CD4-positive, alpha-beta T cell treated with Interleukin-2 at 100 ng/mL for 4 hours (primary cell): ENCODE measurements at places on chromosomes 7 and 10.

GRCh38 chr10:15754937-15755336 is 35.2 kb upstream of the ITGA8 start:
- no peak for DNase-seq

DNA sequence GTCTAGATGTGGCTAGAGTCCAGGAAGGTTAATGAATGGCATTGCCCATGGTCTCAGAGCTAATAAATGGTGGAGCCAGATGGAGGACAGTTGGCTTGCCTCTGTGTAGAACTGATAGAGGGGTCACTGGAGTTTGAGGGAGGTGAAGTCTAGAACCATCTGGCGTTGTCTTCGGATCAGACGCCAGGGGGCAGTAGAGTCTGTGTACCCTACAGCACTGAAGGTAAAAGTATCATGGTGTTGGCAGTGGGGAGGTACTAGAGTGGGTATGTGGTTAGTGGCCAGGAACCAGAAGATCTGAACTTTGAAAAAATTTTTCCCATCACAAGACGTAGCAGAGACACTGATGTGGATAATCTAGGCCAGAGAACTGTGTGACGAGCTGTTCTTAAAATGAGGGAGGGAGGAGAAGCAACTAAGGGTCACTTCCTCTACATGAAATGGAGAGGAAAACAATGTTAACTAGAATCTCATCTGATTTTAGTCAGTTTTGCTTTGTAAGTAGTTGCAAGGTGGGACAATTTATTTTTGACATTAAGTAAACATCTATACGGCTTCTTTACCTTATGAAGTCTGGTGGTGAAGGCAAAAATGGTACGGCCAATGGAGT is 227.9 kb upstream of the PRSS58 start:
- peak; percentile 39 for DNase-seq

DNA sequence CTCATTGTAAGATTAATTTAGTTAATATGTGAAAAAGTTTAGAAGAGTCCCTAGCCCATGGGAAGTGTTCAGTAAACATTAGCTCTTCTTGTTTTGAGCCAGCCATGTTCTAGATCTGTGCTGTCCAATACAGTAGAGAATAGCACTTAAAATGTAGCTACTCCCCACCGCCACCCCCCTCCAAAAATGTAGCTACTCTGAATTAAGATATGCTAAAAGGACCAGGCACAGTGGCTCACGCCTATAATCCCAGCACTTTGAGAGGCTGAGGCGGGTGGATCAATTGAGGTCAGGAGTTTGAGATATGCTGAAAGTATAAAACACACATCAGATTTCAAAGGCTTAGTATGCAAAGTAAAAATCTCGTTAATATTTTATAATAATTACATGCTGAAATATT is 47.3 kb upstream of the MXI1 start:
- no peak for DNase-seq

DNA sequence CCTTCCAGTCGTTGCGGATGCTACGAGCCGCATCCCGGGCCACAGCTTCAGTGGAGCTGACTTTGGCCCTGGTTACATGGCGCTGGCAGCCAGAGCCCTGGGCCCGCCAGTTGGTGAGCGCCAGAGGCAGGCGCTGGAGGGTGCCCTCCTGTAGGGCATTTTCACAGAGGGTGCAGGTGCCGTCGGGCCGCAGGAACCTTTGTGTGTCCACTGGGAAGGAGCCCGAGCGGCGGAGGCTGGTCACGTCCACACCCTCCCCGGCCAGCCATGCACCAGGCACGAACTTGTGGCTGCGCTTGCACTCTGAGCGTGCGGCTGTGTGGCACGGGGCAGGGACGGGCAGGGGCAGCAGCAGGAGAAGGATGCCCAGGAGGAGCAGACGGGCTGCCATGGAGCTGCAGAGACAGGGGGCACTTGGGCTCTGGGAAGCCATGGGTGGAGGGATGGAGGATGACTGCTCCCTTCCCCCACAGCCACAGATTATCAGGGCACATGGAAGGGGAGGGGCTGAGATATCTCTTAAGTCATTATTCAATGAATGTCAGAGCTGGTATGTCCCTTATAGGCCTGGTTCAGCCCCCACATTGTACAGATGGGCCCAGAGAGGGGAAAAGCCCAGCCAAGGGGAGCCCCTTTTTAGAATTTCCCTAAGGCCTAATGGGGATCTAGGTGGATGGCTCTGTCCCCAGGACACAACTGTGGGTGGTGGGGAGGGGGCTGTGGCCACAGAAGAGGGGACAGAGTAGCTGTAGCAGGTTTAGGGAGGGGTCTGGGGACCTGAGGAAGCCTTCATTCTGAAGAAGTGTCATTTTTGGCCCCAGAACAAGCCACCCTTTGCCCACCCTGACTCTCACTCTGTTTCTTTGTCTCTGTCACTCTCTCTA is 1.8 kb downstream of the PRF1 start:
- no peak for DNase-seq

DNA sequence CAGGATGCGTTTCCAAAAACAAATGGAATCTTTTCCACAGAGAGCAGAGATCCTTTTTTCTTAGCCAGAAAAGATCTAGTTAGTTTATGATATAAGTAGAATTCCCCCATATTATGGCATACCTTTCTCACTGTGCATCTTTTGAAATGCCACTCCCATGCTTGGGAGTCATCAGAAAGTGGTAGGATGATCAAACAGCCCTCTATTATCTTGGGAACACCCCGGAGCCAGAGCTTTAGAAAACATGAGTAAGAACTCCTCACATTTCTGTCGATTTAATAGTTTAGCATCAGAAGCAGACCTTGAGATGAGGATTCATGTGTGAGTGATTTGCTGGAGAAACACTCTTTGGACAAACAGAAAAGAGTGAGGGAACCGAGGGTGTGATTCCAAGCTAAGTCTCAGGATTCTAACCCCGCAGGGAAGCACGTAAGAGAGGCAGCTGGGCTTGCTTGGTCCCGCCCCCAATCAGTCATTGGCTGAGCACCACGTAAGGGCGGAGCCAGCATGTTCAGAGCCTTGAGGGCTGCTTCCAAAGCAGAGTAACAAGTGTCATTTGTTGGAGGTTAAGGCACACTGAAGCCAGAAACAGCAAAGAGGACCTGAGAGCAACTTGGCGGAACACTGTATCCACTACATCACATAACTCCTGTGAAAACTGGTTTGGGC is 43.7 kb upstream of the NXPH1 start:
- no peak for DNase-seq

DNA sequence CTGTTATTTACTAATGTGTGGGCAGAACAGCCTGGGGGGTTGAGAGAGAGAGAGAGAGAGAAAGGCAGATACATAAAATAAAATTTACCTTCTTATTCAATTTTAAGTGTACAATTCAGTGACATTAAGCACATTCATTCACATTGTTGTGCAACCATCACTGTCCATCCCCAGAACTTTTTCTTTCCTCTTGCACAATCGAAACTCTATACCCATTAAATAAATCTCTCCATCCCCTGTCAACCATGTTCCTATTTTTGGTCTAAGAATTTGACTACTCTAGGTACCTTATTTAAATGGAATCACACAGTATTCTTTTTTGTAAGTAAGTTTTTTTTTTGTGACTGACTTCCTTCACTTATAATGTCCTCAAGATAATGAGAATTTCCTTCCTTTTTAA is 181.6 kb downstream of the SND1 start:
- DNase-seq, result no peak

GRCh38 chr7:93172683-93173082 is 24.5 kb upstream of the SAMD9L start:
- DNase-seq, result no peak

DNA sequence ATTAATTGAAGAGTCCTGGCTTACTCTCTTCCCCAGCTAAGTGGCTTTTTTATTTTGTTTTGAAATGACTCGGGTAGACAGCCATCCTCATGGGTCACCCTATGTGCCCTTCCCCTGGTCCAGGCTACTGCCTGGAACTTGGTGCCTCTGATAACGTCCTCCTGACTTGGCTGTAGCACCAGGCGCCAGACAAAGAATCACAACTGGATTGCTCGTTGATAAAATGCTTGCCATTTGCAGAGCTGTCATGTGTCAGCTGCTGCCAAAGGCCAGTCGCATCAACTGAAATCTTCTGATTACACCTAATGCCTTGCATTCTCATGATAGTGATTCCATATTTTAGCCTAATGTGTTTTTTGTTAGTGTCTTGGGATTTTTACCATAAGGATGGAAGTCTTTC is 27.4 kb upstream of the ABLIM1 start:
- DNase-seq, result no peak

- no peak for DNase-seq
These were observed 746.4 kb downstream of the TNS3 start for GRCh38 chr7:46835556-46835955.

DNA sequence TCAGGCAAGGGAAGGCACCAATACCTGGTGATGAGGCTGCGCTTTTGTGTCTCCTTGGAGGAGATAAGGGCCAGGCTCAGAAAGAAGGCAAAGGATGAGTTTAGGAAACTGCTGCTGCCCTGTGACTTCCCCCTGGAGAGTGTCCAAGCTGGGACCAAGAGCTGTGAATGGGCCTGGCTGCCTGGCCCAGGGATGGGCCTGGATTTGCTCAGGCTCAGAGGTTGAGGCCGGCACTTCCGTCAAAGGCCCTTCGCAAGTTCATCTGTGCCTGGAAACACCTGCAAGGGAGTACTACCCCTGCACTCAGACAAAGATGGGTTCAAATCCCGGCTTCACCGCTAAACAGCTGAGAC is 50.5 kb upstream of the NANOS1 start:
- DNase-seq, result no peak

GRCh38 chr10:80542652-80543318 is 5.1 kb downstream of the SH2D4B start:
- no peak for DNase-seq

GRCh38 chr7:47371733-47372368 is 210.1 kb downstream of the TNS3 start:
- no peak for DNase-seq

- no peak for DNase-seq
These were observed 333.9 kb upstream of the GLI3 start for GRCh38 chr7:42570944-42571343.

DNA sequence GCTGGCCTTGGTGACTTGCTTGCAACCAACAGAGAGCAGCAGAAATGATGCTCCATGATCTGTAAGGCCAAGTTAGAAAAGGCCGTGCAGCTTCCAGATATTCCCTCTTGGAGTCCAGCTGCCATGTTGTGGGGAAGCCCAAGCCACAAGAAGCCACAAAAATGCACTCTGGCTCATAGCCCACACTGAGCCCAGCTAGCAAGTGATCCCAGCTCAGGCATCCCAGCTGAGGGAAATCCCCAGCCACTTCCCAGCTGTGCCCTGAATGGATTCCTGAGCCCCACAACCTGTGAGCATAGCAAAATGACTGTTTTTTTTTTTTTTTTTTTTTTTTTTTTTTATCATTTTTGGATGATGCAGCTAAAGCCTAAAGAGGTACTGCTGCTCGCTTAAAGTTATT is 11.1 kb upstream of the SDK1 start:
- DNase-seq, result no peak

DNA sequence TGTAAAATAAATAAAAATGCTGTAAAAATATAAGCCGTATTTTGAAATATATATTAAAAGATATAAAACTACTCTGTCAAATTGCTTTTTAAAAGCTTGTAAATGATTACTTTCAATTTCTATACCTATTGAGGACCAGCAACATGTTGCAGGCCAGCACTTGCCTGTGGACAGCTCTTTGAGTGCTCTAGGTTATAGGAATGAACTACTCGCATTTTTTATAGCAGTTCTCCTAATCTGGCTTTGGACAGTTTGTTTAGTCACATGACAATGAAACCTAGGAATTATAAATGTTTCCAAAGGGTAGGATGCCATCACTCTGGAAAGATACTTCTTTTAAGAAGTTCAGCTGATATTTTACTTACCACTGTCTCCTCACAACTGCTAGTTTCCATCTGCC is 117.7 kb upstream of the PTPRZ1 start:
- no peak for DNase-seq

DNA sequence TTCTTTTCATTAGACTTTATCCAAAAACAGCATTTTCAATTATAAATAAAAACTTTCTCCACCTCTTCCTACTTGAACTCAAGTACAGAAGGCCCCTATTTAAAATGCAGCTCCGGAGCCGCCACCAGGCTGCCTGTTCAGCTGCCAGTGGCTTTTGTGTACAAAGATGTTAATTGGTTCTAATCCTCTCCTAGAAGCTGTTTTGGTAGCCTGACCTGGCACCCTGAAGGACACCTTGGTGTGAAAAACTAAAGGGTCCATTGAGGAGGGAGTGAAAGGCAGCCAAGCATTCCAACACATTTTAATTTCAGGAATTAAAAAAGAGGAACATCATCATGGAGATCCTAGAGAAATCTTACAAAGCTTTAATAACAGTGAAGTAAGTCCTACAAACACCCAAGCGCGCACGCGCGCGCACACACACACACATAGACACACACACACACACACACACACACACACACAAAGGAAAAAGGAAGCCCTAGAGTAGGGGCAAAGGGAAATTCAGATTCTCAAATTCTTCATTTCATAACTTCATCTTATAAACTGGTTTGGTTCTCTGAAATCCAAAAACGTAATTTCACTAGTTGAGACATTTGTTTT is 41.4 kb downstream of the VAX1 start:
- DNase-seq, result no peak

- DNase-seq, result no peak
These were observed 612.8 kb upstream of the MGMT start for GRCh38 chr10:128854204-128854603.

- DNase-seq, result no peak
These were observed 12.1 kb upstream of the MAGI2 start for GRCh38 chr7:79465551-79465950.

DNA sequence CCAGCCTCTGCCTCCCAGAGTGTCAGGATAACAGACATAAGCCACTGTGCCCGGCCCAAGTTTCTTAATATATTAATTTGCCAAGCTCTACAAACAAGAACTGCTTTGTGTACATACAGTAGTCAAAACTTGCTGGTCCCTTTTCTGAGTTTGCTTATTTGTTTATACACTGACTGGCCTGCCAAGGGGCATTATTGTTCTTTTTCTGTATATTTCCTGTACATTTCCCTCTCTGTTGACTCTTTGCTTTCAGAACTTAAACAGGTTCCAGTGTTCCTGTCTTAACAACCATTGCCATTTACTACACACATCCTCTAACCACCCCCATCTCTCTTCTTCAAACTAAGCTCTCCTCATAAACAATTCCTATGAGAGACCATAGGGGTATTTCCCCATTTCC is 61.5 kb upstream of the RPA3 start:
- DNase-seq, result no peak

GRCh38 chr10:22103701-22104470 is 100.4 kb upstream of the DNAJC1 start:
- DNase-seq, result peak; percentile 2

DNA sequence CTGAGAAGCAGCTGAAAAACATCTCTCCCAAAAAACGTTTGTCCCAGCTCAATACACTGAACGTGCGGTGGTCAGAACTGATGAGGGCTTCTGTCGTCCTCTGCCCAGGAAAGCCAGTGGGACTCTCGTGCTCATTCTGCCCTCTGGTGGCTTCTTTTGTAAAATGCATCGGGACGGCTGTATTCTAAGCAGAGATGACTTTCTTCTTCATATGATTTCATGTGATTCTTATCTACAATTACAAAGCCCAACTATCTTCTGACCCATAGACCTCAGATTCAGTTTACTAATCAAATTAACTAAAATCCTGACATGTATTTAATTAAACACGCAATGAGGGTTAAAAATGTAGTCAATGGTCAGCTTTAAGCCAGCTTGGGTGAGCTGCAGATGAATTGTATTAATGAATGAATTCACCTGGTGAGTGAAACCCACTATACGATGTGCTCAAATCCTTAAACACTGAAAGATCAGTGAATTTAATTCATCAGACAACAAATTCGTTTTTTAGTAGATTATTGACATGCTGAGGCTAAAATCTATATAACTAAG is 117.6 kb upstream of the FAM204A start:
- peak; percentile 55 for DNase-seq
